ENCODE measurements at places on chromosomes 2 and 18.
A peak's percentile ranks its signal among the peaks of the same experiment; 100 is the strongest.

DNA sequence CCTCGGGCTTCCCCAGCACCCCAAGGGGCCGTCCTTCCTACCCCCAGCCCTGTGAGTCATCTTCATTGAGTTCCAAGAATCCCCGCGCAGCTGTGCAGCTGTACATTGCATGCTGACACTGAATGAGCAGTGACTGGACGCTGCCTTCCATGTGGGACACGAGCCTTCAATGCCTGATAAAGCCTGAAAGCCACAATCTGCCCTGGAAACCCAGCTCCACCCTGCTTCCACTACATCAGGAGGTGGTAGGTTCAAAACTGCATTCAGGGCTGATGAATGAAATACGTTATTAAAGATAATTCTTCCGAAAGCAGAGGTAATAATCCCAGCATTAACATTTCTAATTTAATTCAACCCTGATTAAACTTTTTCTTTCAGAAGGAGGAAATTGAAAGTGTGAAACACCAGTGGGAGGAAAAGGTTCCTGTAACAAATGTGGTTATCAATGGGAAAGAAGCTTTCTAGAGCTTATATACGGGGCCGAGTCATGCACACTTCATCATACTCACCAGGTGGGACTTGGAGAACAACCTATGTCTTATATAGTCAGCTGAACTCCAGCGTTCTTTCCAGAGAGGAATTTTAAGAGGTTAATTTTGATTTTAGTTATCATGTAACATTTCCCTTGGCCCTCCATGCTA is 360.1 kb downstream of the LPIN1 start:
- DNase-seq, result peak; percentile 89
- H3K27me3 ChIP-seq, result no peaks in the 10 kb centered on the region
- H3K4me3 ChIP-seq, result no peak overlapping the region
- H3K36me3 ChIP-seq, result no peaks in the 10 kb centered on the region
- peak overlapping the region; percentile 65 for H3K27ac ChIP-seq

GRCh38 chr18:36288689-36289088 is 8.8 kb upstream of the FHOD3 start:
- H3K27me3 ChIP-seq, result no peaks in the 10 kb centered on the region
- DNase-seq, result no peak
- H3K27ac ChIP-seq, result no peak overlapping the region
- no peaks in the 10 kb centered on the region for H3K36me3 ChIP-seq
- H3K4me3 ChIP-seq, result no peak overlapping the region
- no peaks in the 10 kb centered on the region for H3K4me1 ChIP-seq

DNA sequence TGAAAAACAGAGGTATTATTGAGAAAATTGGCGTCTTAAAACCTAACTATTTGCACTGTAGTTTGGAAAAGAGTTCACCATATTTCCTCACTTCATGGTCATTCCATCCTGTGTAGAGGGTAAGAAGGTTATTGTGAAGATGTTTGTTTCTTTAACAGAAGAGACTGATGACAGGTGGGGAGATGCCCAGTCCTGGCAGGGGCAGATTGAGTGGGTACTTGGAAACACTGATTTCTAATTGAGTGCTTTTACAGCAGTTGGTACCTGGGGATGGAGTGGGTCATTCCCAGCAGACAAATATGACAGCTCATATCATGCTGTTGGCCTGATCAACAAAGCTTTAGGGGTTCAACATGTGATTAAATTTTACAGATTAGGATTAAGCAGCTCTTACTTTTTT is 67.5 kb downstream of the MYOM1 start:
- H3K27me3 ChIP-seq, result no peaks in the 10 kb centered on the region
- H3K4me1 ChIP-seq, result no peaks in the 10 kb centered on the region
- no peak overlapping the region for H3K27ac ChIP-seq
- no peaks in the 10 kb centered on the region for H3K36me3 ChIP-seq

GRCh38 chr2:108982259-108982679 is 6.8 kb downstream of the EDAR start:
- H3K4me1 ChIP-seq, result peaks cover 29% of the 10 kb centered on the region
- H3K4me3 ChIP-seq, result no peak overlapping the region
- peaks cover 15% of the 10 kb centered on the region for H3K27me3 ChIP-seq
- H3K36me3 ChIP-seq, result no peaks in the 10 kb centered on the region
- no peak overlapping the region for H3K27ac ChIP-seq
- DNase-seq, result peak; percentile 78

DNA sequence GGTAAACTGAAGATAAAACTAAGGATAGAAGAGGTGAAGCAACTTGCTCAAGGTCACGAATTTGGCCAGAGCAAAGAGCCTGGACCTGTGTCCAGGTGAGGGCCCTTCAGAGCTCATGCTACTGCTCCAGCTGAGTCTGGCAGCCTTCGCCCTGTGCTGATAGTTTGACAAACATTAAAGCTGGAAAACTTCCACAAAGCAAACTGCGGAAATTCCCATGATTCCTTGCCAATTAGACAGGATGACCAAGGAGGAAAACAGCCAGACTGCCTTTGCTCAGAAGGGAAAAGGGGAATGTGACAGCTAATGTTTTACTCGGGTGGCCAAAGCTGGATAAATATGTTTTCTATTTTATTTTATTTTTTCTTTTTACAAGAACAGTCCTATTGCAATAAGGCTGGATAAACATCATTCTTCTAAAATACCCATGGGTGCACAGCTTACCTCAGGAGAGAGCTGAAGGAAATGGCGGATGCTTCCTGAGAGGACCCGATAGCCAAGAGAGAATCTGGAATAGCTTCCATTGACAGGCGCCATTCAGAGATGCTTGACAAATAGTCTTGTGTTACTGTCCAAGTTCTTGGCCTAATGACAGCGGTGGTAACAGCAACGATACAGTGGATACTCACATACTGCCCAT is 5.3 kb upstream of the CTAGE1 start:
- DNase-seq, result no peak
- no peaks in the 10 kb centered on the region for H3K36me3 ChIP-seq
- H3K4me1 ChIP-seq, result peaks cover 6% of the 10 kb centered on the region
- no peaks in the 10 kb centered on the region for H3K27me3 ChIP-seq
- H3K4me3 ChIP-seq, result no peak overlapping the region
- no peak overlapping the region for H3K27ac ChIP-seq

GRCh38 chr2:20467789-20468548 is 21.1 kb downstream of the RHOB start:
- DNase-seq, result peak; percentile 24
- H3K36me3 ChIP-seq, result no peaks in the 10 kb centered on the region
- peaks cover 3% of the 10 kb centered on the region for H3K4me1 ChIP-seq
- no peaks in the 10 kb centered on the region for H3K27me3 ChIP-seq
- no peak overlapping the region for H3K27ac ChIP-seq
- no peak overlapping the region for H3K4me3 ChIP-seq

- no peak overlapping the region for H3K27ac ChIP-seq
- H3K4me1 ChIP-seq, result no peaks in the 10 kb centered on the region
- no peak for DNase-seq
- H3K27me3 ChIP-seq, result no peaks in the 10 kb centered on the region
- no peaks in the 10 kb centered on the region for H3K36me3 ChIP-seq
Observed at GRCh38 chr2:135471106-135471505, 59.9 kb downstream of the ZRANB3 start.

DNA sequence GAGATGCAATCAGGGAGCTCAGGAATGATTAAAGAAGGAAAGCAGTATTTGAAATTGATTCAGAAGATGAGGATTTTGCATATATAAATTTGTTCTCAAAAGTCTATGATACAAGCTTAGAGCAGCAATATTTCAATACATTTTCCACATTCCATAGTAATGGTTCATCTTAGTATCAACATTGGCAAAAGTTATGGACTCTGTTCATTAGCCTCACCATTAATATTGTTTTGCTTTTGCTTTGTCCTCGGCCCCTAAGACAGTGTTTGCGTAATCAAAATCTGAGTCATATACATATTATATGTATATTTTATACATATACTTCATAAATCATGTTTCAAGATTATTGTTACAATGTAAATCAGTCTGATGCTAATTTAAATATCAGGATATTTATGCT is 176.6 kb downstream of the CNTNAP5 start:
- no peaks in the 10 kb centered on the region for H3K4me1 ChIP-seq
- H3K4me3 ChIP-seq, result no peak overlapping the region

DNA sequence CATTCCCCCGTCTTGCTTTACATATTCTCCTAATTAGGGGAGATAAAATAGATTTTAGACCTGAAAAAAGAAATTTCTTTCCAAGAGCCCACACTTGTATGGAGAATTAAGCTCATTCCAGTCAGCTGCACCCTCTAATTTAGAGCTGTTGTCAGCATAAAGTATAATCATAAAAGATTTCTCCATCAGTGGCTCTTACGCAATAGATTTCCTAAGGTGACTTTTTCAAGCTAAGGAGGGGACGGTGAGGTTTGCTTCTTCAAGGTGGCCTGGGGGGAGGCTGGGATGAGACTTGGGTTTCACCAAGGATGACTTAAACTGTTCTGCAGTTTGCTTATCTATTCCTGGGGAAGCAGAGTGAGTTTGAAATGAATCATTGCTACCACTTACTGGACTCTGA is 426.2 kb downstream of the NBAS start:
- H3K4me1 ChIP-seq, result no peaks in the 10 kb centered on the region
- DNase-seq, result no peak
- H3K36me3 ChIP-seq, result no peaks in the 10 kb centered on the region
- H3K4me3 ChIP-seq, result no peak overlapping the region
- no peaks in the 10 kb centered on the region for H3K27me3 ChIP-seq

DNA sequence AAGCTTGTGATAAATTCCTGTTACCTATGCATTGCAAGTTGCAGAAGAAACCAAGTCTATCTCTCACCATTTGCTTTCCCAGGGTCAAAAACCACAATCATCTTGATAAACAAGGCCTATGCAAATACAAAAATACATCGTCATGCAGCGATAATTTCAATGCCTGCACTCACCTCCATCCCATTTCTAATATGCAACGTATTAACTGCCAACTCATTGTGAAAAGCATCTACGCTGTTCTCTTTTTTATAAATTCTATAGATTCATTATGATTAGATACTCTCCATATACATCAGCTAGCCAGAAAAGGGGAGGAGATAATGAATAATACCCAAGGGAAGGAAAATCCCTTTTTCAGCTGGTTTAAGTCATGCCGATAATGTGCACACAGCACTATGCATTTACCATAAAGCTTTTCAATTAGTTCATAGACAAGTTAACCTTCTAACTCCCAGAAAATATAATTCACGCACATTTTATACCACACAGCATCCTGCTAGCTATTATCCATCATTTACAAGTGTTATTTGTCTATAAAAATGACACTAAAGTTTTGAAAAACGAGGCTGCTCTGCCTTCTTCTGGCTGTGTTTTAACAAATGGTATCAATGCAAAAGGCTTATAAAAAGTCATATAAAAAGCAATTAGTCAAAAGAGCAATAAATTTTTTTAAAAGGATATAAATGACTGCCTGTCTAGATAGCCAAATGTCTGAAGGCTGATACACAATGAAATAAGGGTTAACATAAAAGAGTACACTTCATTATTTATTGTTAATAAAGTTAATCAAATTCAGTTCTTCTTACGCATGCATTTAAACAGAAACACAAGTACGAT is 77.6 kb downstream of the AFF3 start:
- H3K4me1 ChIP-seq, result no peaks in the 10 kb centered on the region
- no peak overlapping the region for H3K27ac ChIP-seq
- no peaks in the 10 kb centered on the region for H3K27me3 ChIP-seq
- DNase-seq, result no peak
- H3K36me3 ChIP-seq, result no peaks in the 10 kb centered on the region

DNA sequence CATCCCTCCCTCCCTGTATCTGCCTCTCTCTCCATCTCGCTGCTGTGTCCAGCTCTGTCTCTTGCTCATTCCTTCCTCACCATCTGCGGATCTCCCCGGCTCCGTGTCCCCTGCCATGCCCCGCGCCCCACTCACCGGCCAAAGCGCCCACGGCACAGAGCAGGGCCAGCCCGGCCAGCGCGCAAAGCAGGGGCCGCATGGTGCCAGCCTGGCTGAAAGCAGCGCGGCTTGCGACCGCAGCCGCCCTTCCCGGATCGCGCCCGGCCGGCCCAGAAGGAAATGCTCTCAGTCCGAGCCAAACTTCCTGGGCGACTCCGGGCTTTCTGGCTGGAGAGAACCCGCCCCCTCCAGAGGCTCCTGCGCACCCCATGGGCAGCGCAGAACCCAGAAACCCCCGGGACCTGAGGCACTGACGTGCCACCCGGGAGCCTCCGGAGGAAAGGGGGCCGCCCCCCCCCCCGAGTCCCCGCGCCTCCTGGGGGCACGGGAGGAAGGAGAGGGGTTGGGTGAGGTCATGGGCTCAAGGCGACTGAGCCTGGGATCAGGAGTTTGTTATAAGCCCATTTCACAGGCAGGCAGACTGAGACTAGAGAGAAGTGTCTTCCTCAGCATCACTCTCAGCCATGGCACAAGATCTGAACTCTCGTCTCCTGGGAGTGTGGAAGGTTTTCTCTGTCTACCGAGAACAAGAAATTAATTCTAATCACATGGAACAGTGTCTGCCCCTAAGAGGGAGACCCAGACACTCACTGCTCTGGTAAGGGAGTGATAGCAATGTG is 45.2 kb upstream of the RAB6C start:
- H3K27me3 ChIP-seq, result no peaks in the 10 kb centered on the region
- H3K4me3 ChIP-seq, result peak overlapping the region; percentile 35
- peaks cover 28% of the 10 kb centered on the region for H3K4me1 ChIP-seq
- H3K27ac ChIP-seq, result peak overlapping the region; percentile 39

DNA sequence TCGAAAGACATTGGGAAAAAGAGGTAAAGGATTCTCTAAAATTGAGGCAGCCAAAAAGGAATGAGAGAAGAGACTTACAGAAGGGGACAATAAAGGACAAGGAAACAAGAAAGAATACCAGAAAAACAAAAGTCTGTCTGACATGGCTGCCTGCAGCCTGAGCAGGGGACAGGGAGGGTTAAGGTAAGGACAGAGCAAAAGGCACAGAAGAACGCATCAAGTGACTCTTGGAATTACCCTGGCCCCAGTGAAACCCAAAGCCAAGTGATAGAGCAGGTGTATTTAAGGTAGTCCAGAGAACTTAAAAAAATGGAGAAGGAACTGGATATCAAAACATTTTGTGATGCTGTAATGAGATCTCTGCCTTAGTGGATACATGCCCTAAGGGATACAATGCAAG is 47.1 kb upstream of the XIRP2 start:
- H3K4me1 ChIP-seq, result no peaks in the 10 kb centered on the region
- H3K36me3 ChIP-seq, result no peaks in the 10 kb centered on the region
- no peak overlapping the region for H3K4me3 ChIP-seq
- no peak for DNase-seq
- no peaks in the 10 kb centered on the region for H3K27me3 ChIP-seq

GRCh38 chr2:72367530-72368225 is 220.0 kb upstream of the CYP26B1 start:
- no peak overlapping the region for H3K4me3 ChIP-seq
- H3K27me3 ChIP-seq, result no peaks in the 10 kb centered on the region
- H3K36me3 ChIP-seq, result no peaks in the 10 kb centered on the region
- DNase-seq, result peak; percentile 64
- peaks cover 3% of the 10 kb centered on the region for H3K4me1 ChIP-seq

DNA sequence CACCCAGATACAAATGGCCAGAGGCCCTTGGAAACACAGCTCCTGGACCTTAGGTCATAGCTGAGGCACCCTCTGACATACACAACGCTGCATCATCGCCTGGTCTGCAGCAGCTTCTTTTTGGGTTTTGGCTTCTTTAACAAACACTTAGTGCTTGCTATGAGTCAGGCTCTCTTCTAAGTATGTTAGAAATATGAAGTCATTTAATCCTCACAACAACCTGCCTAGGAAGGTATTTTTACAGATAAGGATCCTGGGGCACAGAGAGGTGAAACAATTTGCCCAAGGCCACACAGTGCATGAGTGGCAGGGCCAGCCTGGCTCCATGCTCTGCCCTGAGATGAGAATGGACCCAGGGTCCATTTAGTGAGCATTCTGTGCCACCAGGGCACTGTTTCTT is 96.6 kb downstream of the TMEM17 start:
- H3K4me1 ChIP-seq, result peaks cover 8% of the 10 kb centered on the region
- no peaks in the 10 kb centered on the region for H3K27me3 ChIP-seq
- no peak overlapping the region for H3K27ac ChIP-seq

Data from SJSA1 (cell line).